ENCODE measurements at places on chromosomes 5 and 9.

DNA sequence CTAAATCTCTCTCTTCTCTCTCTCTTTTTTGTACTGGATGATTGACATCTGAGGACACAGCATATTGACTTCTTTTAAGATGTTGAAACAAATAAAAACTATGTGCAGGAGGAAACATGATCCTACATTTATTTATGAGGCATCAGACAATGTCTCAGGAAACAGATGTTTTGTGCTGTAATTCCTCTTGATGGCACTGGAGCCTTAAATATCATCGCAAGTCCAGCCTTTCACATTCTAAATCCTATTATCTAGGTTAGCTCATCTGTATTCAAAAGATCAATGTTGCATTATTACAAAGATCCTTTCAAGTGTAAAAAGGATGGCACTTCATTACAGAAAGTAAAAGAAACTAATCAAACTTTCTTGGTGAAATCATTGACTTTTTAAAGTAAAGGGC is 63.9 kb downstream of the MAT2B start:
- DNase-seq, result no peak

DNA sequence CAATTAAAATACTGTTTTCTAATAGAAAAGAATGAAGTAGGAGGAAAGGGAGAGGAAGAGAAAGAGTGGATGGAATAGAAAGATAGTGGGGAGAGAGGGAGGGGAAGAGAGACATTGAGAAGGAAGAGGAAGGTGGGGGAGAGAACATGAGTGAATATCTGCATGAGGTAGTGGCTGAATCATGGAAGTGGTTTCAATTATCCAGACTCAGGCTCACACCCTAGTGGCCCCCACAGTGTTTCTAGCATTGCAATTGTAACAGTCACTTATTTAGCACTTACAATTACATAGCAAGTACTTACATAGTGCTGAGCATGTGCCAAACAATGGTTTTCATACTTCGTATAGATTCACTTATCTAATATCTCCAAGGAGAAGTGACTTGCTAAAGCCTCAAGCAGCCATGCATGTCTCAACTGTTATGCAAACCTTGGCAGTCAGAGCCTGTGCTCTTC is 72.7 kb downstream of the CAST start:
- DNase-seq, result no peak

DNA sequence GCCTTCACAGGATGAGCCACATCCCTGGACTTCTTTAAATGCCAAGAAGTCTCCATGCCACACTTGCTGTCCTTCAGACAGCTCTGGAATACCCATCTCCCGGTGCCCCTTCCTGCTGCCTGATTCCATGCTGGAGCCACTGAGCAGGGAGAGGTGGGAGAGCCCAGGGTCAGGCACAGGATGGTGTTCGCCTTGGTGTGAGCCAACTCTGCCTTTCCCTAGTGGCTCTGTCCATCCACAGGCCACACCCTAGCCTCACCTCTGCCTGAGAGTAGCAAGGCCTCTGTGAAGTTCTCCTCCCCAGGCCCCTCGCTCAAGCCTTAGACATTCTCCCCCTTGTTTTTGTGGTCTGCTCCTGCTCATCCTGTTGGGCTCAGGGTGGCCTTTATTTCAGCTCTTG is 54.2 kb upstream of the ANGPTL2 start:
- no peak for DNase-seq

GRCh38 chr5:119390404-119390803 is 34.6 kb downstream of the TNFAIP8 start:
- no peak for DNase-seq

GRCh38 chr5:149271716-149272563 is at the start of gene AFAP1L1:
Gene AFAP1L1 (plus strand): TSS chr5:149271859. CDS start chr5:149271969, 110 bp downstream.
- no peak for DNase-seq

- DNase-seq, result no peak
Observed at GRCh38 chr5:151137067-151137825, 20.3 kb downstream of the ANXA6 start.

DNA sequence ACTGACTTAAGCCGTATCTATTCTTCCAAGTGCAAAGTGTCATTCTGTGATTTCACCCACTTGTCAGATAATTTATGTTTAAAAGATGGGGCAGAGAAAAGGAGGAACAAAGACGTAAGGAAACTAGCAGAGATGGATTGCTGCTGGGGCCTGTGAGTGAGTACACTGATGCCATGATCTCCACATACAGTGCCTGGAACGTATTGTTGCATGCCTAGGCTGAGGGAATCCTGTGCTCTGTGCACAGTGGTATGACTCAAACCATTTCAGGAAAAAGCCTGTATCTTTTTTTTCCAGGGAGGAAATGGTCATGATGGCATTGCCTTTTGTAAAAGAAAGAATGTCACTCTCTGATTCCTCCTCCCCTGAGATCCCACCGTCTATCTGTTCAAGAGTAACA is 359.5 kb upstream of the ADAMTS16 start:
- no peak for DNase-seq

- DNase-seq, result no peak
Observed at GRCh38 chr5:131542723-131543122, 92.3 kb downstream of the RAPGEF6 start.

DNA sequence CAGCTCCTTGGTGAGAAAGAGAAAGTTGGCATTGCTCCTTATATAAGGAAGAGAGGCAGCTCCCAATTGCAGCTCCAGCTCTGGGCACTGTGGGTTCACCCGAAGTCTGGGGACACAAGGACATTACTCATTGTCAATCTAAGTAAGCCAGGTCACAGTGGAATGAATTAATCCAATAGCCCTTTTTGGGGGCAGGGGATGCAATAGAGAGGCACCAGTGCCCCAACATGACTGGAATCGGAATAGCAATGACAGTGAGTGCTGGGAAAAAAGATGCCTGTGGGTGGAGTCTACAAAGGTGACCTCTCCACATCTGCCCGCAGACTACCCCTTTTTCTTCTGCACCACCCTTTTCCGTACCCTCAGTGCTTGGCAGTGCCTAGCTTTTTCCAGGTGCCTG is 11.1 kb upstream of the NEUROG1 start:
- no peak for DNase-seq
